ENCODE measurements at places on chromosomes 13 and 19.
A peak's percentile ranks its signal among the peaks of the same experiment; 100 is the strongest.

- DNase-seq: peak; percentile 64
Observed at GRCh38 chr19:44869733-44870470, 21.2 kb upstream of the TOMM40 start.

DNA sequence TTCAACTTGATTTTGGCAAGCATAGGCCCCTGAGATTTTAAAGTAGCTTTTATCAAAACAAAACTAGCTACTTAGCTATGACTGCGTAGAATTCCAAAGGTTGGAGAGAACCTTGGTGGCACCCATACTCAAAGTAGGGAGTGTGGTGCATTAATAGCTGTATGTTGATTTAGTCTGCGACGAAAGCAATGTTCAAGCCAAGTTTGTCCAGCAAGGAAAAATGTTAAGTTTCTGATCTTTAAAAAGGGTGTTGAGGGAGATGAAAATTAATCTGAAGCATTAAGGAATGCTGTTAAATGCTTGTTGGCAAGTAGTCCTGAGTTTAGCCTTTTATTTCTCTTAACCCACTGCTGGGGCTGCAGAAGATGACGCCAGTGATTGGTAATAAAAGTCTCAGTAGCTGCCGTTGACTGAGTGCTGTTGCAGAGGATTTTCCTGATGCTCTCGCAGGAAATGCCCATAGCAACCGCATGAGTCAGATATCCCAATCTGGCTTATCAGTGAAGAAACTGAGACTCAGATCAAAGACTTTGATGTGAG lies 75.9 kb upstream of the RNF113B start:
- DNase-seq: no peak

DNA sequence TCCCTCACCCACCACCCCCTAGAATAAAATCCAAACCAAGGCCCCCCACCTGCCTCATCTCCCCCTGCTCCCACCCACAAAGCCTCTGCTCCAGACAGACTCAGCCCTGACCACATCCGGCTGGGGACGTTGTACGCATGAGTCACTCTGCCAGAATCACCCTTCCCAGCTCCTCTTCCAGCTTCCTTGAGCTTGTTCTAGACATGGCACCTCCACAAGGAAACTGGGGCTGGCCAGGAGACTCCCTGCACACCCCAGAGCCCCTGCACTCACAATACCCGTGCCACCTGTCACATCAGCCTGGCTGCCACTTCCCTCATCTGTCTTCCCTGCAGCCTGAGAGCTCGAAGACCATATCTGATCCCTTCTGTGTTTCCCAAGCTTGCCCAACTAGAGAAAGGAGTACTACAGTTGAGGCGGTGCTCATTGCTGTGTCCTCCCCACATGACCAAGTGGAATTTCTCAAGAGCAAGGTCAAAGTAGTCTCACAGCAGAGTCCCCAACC lies 9.7 kb downstream of the DEDD2 start:
- DNase-seq: no peak

DNA sequence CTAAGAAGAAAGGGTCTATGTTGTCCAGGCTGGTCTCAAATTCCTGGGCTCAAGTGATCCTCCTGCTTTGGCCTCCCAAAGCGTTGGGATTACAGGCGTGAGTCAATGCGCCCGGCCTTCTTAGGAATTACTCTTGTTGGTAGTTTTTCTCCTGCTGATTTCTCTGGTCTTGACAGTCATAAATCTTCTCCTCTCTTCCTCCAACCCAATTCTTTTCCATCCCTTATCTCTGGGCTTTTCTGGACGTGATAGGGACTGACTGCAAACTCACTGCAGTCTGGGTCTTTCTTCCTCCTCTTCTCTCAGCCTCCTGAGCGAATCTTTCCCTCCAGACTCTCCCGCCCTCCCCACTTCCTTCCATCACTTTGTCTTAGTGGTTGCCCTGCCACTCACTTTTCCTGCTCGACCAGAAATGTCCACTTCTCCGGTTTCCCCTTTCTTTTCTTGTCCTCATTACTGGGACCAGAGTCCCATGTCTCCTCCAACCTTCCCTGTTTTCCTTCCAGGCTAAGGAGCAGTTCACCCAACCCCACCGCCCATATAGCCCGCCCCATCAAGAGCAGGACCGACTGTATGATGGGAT lies 21.9 kb upstream of the TIMM44 start:
- no peak for DNase-seq

- no peak for DNase-seq
Observed at GRCh38 chr13:73133531-73133930, 74.7 kb downstream of the KLF5 start.

GRCh38 chr19:21084343-21084742 lies 2.3 kb downstream of the ZNF714 start:
- DNase-seq: no peak

DNA sequence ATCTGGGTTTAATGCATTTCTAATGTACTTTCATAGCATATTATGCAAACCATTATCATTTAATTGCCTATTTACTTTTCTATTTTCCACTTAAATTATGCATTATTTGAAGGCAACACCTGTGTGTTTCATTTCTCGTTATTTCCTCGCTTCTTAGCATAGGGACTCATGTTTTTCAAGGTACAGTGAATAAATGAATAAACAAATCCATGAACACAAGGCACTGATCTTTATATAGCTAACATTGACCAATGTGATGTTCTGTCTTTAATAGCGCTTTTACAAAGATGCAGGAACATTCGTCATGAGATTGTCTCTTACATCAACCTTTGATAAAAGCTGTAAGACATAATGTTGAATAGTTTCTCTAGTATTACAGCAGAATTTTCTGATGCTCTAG lies 121.2 kb downstream of the B3GLCT start:
- no peak for DNase-seq

- DNase-seq: no peak
Observed at GRCh38 chr13:24328145-24328544, 18.8 kb downstream of the C1QTNF9 start.

DNA sequence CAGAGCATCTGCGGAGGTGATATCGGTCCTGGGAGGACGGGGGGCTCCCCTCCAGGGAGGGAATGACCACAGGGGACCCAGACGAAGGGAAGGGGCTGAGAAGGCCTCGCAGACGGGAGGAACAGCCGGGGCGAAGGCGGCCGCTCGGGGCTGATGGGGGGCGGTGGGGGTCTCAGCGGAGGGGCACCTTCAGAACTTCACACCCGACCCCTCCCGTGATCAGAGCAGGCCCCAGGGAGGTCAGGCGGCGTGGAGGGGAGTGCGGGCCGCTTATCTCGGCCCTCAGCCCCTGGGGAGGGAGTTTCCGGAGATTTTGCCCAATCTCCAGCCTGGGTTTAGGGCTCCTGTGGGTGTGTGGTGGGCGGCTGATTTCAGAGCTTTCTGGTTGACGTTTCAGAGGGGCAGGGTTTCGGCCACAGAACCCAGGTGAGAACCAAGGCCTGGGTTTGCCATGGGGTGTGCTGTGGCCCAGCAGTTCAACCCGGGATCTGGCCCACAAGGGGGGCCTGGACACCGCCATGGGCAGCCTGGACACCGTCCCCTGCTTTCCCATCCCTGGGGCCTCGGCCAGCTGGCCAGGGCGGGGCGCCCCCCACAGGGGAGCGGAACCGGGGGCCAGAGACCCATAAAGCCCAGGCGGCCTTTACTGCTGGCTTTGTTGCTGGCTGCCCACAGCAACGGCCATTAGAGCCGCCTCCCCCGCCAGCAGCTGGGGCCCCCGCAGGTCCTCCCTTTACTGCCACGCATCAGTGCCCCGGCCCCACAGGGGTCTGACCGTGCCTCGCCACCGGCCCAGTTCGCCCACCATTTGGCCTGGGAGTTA lies 29.0 kb downstream of the ARID3A start:
- no peak for DNase-seq

All from psoas muscle (tissue), 8 donors.